Umbilical cord (tissue), 2 donors: ENCODE measurements at places on chromosomes 7 and 10.

GRCh38 chr7:80387634-80388193 lies 124.2 kb downstream of the GNAT3 start:
- DNase-seq, result peak; percentile 82

DNA sequence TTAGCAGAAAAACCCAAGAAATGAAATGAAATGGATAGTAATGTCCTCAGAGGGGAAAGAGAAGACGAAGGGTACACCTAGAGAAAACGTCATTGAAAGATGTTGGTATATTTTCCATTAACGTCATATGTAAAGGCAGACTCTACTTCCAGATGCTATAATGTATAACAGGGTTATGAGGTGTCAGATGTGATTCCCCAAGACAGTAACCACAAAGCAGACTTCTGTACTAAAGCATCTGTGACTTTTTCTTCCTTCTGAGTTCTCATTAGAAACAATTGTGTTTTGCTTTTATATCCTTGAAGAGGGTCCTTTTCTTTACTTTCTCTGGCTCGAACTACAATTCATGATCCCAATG lies 37.4 kb downstream of the LRRC72 start:
- no peak for DNase-seq

DNA sequence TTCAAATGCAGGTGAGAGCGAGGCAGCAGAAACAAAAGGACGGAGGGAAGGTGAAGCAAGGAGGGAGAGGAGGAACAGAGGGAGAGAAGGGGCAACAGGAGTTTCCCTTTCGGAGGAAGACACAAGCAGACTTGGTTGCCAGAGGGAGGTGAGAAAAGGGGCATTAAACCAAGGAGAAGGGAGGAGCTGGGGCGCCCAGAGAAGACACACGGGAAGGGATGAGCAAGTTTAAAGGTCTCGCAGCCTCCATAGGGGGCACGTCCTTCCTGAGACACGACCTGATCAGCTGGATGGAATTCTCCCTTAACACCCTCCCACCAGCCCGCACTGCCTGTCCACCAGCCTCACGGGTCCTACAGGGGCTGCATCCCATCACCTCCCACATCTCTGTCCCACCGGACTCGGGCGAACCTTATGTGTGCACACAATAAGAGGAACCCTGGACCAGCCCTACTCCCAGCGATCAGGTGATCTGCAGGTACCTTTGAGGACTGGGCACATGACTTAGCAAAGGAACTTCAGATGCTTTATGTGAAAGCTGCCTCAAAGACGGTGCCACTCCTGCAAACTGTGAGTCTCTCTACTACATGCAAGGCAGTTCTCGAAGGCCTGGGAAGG lies 251.2 kb downstream of the TNS3 start:
- DNase-seq, result no peak

DNA sequence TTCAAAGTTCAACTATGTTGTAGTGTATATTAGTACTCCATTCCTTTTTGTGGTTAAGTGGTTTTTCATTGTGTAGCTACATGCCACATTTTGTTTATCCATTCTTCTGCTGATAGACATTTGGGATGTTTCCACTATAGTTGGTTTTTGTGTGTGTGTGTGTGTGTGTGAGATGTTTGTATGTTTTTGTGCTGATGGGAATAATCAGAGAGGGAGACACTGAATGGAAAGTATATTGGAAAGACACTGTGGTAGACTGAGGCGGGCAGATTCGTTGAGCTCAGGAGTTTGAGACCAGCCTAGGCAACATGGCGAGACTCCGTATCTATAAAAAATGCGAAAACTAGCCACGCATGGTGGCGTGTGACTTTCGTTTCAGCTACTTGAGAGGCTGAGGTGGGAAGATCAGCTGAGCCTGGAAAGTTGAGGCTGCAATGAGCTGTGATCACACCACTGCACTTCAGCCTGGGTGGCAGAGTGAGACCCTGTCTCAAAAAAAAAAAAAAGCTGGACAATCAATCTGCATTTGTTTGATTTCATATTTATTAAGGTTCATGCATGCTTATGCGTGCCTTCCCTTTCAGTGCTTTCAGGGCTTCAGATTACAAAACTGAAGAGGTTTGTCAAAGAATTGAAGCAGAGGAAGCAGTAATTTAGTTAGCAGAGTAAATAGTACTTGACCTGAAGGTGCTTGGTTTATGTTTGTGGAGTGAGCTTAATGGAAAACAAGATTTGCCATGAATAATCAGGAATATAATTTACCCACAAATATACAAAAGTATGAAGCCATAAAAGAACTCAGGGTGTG lies 14.7 kb downstream of the SEC24C start:
- DNase-seq, result no peak

DNA sequence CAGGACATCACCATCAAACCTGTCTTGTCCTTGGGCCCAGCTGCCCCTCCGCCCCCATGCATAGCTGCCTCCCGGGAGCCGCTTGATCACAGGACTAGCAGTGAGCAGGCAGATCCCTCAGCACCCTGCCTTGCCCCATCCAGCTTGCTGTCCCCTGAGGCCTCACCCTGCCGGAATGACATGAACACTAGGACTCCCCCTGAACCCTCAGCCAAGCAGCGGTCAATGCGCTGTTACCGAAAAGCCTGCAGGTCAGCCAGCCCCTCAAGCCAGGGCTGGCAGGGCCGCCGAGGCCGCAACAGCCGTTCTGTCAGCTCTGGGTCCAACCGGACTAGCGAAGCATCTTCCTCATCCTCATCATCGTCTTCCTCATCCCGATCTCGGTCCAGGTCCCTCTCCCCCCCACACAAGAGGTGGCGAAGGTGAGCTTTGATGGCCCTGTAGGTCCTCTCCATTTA lies 5.2 kb upstream of the NOLC1 start:
- DNase-seq, result no peak

GRCh38 chr7:35339811-35340210 lies 85.9 kb upstream of the TBX20 start:
- no peak for DNase-seq

DNA sequence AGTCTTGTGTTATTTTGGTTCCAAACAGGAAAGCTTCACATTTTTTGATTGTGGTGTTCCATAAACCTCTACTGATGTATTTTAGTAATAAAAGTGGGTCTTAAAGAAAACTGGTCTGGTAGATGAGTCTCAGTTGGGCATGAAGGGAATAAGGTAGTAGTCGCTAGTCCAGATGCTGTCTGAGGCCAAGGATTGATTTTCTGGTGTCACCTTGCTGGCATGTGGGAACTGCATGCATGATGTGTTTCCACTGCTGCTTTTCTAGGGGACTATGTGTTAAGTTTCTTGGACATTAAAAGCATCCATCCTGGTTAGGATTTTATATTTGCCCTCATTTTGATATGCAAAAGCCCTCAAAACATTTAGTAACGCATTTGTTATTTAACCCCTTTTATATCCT lies 123.7 kb upstream of the GJD4 start:
- no peak for DNase-seq

DNA sequence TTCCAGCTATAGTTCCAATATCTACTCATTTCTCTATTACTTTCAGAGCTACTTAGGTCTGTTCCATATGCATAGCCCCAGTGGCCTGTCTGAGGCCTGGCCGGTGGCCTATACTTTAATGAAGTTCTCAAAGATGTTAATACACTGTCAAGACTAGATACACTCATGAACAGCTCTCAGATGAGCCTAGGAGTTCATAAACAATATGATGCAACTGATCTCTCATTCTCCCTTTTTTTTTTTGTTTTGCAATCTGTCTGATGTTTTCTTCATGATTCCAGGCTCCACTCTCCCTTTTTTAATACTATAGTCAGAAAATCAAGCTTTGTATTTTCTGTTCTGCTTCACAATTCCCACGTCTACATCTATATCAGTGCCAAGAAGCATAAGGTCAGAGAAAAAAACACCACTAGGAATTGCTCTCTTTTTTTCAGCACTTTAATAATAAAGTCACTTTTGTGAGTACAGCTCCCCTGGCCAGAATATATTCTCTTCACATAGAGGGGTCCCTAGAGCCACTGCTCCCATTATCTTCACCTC lies 321.0 kb downstream of the C7orf25 start:
- no peak for DNase-seq

DNA sequence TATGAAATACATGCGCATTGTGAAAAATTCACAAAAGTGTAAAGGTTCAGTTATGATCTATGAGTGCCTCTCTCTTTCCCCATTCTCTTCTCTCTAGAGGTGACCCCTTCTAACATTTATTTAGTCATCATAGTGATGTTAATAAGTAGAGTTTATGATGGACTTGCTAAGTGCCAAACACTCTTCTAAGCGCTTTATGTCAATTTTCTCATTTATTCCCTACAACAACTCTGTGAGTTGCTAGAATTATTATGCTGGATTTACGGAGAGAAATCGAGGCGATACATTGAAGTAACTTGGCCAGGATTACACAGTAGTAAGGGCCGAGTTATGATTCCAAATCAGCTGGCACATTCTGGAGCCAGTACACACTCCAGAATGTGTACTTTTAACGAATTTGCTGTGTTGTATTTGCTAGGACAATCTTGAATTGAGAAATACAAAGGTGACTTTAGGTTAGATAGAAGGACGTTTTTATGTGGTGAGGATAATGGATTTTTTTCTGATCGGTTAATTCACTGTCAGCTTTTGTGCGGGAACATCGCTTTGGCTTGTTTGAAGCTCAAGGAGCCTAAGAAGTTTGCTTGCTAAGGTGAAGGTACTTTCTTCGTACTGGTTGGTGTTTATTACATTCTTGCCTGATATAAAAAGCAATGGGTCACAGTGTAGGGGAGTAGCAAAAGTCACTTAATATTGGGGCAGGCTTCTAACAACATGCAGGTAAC lies 1.4 kb downstream of the ATRNL1 start:
- peak; percentile 18 for DNase-seq

DNA sequence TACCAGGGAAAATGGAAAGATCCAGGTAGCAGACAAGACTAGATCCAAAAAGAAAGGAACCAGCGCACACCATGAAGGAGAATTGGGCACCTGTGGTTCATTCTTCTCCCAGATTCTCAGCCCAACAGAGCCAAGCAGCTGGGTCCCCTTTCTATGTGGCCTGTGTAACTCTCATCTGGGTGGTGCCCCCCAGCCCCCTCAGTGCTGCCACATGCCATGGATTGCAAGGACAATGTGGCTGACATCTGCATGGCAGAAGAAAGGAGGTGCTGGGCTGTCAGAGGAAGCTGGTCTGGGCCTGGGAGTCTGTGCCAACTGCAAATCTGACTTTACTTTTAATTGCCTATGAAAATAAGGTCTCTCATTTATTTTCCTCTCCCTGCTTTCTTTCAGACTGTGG lies 21.4 kb downstream of the PRSS2 start:
- no peak for DNase-seq

DNA sequence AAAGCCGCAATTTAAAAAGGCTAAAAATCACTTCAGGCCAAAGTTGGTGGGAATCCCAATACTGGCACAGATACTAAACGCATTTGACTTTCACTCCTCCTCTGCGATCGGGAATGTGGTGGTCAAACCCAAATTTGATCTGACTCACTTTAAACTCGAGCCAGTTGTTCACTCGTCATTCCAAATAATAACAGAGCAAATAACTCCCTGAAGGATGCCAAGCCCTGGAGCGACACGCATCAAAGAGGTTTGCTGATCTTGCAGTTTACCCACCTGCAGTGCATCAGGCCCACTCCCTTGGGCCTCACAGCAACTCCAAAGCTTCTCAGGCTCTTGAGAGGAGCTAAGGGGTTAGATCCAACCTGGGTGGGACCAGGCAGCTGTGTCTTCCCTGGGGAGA lies 12.2 kb downstream of the PTN start:
- no peak for DNase-seq

GRCh38 chr10:14382022-14382421 lies 51.3 kb upstream of the FRMD4A start:
- DNase-seq, result no peak

GRCh38 chr7:74013539-74014272 lies 14.3 kb upstream of the ELN start:
- DNase-seq, result peak; percentile 75

DNA sequence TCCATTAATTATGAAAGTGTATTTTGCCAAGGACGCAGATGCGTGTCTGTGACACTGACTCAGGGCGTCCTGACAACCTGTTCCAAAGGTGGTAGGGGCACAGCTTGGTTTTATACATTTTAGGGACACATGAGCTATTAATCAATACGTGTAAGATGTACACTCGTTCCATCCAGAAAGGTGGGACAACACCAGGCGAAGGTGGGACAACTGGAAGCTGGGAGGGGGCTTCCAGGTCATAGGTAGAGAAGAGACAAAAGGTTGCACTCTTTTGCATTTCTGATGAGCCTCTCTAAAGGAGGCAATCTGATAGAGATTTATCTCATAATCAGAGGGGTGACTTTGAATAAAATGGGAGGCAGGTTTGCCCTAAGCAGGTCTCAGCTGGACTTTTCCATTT lies 82.7 kb upstream of the ZNF746 start:
- no peak for DNase-seq

DNA sequence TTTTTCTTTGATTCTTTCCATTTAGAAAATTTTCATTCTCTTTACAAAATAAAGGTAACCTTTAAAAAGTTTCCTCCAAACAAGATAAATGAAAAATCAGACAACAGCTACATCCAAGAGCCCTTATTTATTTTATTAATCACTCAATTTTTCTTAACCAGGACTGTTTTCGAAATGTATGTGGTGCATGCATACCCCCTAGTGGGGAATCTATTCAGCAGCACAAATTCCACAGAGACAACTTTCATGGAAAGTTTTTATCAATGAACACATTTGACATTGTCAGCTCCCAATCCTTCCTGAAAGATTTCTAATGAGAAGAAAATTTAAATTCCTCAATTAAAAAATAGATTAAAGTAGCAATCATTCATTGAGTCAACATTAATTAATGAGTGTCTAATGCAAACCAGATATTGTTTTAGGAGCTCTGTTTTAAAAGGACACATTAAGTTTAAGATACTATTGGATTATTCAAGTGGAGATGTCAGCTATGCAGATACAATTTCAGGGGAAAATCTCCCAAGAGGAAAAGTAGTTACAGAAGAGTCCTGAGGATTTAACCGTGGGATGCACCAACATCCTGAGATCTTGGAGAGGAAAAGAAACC lies 5.2 kb upstream of the HTR7 start:
- DNase-seq, result peak; percentile 38

GRCh38 chr10:69181433-69181832 lies 1.4 kb downstream of the SUPV3L1 start:
- DNase-seq, result no peak

- no peak for DNase-seq
Observed at GRCh38 chr10:48365668-48366067, 59.2 kb downstream of the MAPK8 start.

GRCh38 chr10:85459906-85460305 lies 906.7 kb downstream of the GRID1 start:
- no peak for DNase-seq

DNA sequence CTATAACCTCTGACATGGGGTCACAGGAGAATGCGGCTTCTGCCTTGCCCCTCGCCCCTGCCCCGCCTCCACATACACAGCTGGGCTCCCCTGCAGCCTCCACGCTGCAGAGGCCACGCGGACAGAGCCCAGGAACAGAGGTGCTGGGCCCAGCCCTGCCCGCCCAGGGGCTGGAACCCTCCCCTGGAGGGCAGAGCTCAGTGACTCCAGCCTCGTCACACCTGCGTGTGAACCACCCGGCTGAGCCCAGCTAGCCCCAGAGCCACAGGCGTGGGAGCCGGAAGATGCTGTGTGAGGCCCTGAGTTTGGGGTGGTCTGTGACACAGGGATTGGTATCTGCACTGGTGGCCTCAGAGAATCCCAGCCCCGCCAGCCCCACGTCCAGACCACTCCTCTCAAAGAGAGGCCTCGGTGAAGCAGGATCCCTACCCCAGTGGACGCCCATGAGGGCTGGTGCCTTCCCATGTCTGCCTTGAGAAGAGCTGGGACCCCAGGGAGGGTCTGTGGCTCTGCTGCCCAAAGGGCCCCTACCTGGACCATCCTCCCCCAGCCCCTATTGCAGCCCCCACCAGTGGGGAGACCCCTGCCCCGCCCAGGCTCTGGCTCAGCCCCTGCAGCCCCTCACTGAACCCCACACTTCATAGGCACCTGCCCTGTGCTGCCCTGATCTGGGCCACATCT lies 8.1 kb upstream of the ADAP1 start:
- no peak for DNase-seq
